ENCODE measurements at places on chromosomes 4 and X.

GRCh38 chr4:7402526-7402925 lies 32.2 kb downstream of the PSAPL1 start:
- DNase-seq, result no peak

GRCh38 chr4:124433500-124433899 lies 279.0 kb downstream of the ANKRD50 start:
- DNase-seq, result no peak

DNA sequence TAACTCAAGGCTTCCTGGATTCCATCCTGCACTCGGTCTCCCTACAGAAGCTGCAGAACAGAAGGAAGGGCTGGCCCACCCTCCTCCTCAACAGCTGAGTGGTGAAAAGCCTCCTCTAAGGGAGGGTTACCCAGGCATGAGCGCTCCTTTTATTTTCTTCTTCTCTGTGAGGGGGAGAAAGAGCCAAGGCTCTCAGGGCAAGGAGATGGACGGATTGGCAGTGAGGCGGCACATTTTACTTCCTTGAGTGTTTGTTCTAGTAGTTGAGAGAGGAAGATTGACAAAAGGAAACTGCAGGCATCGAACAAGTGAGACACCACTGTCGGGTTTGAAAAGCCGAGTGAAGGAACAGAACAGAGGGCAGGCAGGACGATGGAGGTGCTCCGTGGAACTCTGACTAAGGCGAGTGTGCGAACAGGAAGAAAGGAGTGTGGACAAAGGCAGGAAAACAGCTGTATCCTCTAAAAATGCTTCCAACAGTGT lies 38.4 kb upstream of the STS start:
- DNase-seq, result no peak

- DNase-seq, result no peak
Observed at GRCh38 chr4:5033281-5033841, 14.1 kb upstream of the CYTL1 start.

DNA sequence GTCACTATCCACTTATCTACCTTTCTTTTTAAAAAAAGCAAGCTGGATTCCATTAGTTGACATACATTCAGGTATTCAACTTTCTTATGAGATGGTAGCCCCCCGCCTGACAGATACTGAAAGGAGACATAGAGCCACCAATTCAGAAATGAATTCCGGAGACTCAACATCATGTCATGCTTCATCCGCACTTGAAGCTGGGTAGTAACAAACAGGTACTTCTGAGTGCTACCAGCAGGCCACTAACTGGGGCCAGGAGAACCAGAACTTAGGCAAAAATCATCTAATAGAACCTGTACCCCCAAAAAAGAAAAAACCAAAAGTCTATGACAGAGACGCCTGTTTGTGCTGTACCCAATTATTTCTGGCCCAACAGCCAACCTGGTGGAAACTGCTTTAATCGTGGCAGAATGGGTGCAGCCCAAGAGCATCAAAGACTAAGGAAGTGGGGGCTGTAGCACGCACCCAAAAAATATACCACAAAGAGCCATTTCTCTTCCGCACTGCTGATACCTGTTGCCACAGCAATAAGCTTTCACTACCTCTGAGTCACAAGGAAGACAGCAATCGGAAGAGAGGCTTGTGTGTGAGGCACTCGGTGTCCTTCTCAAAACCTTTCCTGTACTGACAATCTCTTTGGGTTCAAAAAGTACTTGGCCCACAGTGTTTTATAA lies 84.8 kb downstream of the AFAP1 start:
- DNase-seq, result no peak

- no peak for DNase-seq
Observed at GRCh38 chr4:31126881-31127398, 406.8 kb downstream of the PCDH7 start.
